HS-5 (cell line): ENCODE measurements at places on chromosomes 4 and X.
A peak's percentile ranks its signal among the peaks of the same experiment; 100 is the strongest.

DNA sequence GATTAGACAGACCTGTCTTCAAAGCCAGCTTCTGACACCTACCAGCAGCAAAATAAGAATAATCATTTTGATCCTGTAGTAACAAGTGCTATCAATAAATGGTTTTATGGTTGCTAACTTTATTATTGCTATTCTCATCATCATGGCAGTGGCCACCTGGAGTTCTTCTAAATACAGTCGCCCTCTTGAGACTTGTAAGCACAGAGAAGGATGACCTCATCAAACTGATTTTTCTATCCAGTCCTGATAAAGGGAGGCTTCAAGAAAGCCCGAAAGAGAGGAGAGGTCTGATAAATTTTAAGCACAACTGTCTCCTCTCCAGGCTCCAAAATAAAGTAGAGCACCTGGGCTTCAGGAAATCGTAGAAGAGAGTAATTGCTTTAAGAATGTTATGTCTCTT, 286.4 kb downstream of the USP46 start:
- no peak for DNase-seq

DNA sequence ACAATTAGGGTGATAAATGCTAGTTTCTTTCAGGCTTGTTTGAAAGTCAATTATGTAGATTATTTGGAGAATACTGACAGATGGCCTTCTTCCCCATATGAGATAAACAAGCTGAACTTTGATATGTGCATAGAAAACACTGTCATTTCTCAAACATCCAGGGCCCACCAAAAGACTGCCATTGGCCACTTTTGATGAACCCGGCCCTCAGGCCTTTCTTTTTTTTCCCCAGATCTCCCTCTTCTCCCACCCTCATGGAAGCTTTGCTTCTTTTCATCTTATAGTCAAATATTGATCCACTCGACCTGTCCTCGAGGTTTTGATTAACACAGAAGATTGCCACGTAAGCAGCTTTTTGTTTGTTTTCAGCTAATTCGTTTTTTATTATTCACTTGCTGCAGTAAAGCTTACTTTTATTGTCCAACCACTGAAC, 377.4 kb downstream of the SMARCA1 start:
- DNase-seq, result no peak

- DNase-seq, result no peak
These were observed 187.5 kb downstream of the QDPR start for GRCh38 chr4:17324386-17324830.

DNA sequence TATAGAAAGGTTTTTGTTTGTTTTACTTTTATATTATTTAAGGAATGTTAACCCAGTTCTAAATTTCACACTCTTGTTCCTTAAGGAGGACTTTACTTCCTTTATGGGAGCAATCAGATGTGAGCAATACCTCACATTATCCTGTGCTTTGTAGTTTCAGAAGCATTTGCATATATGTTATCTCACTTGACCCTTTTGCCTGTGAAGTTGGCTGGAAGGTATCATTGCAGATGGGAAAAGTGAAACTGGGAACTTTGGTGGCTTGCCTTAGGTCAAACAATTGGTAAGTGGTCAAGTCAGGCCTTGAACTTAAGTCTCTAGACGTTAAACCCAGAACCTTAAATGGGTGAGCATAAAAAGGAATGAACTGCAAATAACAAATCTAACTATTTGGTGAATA, 90.6 kb downstream of the AREG start:
- no peak for DNase-seq

GRCh38 chr4:41880840-41881831, 54.1 kb upstream of the TMEM33 start:
- DNase-seq, result no peak

- no peak for DNase-seq
These were observed 55.3 kb upstream of the ZFP42 start for GRCh38 chr4:187940299-187940698.

DNA sequence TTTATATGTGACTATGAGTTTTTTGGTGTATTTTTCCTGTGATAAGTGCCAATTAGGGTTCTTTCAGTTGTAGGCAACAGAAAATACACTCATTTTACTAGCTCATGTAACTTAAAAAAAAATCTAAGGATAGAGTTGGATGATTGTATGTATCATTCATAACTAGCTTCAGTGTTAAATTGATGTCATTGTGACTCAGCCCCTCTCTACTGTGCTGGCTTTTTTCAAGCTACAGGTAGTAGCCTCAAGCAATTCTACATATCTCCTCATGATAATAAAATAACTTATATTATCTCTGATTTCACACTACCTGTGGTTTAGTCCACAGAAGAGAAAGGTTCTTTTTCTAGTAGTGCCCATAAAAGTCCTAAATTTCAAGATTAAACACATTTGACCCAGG, 11.9 kb downstream of the WDR17 start:
- no peak for DNase-seq

DNA sequence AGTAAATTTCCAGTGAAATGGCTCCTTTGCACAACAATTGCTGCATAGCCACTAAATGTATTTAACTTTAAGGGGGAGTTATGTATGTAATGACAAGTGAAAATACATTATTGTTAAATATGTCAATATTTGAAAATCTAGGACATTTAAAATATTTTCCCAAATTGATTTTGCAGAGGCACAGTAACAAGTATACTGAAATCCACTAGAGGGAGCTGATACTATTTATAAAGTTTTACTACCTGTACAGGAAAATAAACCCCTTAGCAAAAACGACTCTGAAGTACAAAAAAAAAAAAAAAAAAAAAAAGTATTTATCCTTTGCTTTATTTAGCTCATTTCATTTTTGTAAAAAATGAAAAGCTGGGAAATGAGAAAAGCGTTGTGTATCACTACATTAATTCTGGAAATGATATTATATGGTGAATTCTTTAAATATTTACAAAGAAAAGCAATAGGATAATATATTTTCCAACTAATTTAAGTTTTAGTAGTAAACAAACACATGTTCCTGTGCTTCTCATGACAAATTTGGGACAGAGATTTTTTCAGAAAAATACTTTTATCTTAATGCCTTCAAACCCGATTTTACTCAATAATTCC, 727.7 kb downstream of the DMD start:
- no peak for DNase-seq

- no peak for DNase-seq
These were observed 6.8 kb downstream of the HAUS7 start for GRCh38 chrX:153463556-153463955.

DNA sequence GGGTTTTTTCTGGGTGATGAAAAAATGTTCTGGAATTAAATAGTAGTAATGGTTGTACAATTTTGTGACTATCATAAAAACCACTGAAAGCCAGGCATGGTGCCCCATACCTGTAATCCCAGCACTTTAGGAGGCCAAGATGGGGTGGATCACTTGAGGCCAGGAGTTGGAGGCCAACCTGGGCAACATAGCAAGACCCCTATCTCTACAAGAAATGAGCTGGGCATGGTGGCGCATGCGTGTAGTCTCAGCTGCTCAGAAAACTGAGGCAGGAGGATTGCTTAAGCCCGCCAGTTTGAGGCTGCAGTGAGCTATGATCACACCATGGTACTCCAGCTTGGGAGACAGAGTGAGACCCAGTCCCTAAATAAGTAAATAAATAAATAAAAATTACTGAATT, 58.3 kb upstream of the TMEM131L start:
- DNase-seq, result no peak

GRCh38 chr4:92618968-92619367, 315.2 kb downstream of the GRID2 start:
- DNase-seq, result no peak

GRCh38 chr4:110676241-110676640, 53.4 kb upstream of the PITX2 start:
- DNase-seq, result no peak

GRCh38 chr4:62544428-62544827, 1344.3 kb downstream of the ADGRL3 start:
- DNase-seq, result peak; percentile 0

DNA sequence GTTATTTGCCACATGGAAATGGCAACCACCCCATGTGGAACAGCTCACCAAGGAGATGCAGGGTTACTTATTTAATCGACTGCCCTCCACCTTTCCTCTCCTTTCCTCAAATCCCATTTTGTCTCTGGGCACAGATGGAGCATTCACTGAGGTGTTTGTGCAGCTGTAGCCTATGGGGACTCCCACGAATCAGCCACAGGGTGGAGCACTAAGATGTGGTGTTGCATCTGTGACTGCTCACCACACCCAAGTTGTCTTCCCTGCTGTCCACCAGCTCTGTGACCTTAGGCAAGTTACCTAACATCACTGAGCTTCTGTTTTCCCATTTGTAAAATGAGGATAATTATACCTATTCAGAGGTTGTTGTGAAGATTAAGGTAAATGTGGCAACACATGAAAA, 252.4 kb upstream of the CPEB2 start:
- no peak for DNase-seq

GRCh38 chrX:10165580-10166247, 8.9 kb downstream of the CLCN4 start:
- no peak for DNase-seq

DNA sequence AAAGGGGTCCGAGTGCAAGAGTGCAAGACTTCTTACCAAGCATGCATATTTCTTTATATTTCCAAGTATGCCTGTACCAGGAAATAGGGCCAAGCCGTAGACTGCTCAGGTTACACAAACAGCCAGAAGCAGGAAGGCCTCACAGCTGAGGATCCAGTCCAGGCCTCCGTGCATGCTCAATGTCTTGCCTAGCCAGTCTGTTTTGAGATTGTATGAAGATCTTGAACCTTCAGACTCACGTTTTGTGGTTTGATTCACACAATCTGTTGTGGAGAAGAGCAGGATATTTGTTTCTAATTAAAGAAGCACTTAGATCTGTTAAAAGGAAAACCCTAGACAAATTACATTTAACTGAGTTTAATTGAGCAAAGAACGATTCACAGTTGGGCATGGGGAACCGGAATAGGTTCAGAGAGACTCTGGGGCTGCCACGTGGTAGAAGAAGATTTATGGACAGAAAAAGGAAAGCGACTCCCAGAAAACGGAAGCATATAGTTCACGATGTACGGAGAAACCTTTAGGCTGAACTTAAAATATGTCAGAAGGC, 1.2 kb downstream of the MGST2 start:
- no peak for DNase-seq

DNA sequence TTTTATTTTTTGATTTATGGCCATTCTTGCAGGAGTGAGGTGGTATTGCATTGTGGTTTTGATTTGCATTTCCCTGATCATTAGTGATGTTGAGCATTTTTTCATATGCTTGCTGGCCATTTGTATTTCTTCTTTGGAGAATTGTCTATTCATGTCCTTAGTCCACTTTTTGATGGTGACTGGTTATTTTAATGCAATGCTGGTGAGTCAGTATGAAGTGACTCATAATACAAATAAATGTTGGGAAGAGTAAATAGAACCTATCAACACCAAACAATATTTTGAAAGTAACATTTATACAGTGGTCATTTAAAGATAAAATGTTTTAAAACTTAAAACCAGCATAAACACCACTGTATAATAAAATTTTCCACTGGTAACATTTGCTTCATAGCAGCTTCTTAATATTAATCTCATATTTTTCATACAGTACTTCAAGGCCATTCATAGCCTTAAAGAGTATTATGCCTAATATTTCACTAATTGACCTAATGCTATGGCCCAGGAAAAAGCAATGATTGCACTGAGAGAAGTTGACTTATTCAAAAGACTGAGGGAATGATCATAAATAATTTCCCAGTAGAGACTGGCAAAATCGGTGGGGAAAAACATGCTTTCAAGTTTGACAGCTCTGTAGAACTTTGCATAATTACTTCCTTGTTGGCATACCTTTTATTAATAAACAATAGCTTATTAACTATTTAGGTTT, 33.9 kb downstream of the CASK start:
- peak; percentile 2 for DNase-seq

DNA sequence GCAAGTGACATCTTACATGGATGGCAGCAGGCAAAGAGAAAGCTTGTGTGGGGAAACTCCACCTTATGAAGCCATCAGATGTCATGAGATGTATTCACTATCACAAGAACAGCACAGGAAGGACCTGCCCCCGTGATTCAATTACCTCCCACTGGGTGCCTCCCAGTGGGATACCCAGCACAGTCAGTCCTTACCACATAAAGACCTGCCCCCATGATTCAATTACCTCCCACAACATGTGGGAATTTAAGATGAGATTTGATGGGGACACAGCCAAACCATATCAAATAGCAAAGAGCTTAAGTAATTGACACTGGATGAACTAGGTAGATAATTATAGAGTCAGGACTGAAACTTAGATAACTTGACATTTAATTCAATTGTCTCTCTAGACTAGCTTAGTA, 85.6 kb downstream of the SLIT2 start:
- peak; percentile 28 for DNase-seq

DNA sequence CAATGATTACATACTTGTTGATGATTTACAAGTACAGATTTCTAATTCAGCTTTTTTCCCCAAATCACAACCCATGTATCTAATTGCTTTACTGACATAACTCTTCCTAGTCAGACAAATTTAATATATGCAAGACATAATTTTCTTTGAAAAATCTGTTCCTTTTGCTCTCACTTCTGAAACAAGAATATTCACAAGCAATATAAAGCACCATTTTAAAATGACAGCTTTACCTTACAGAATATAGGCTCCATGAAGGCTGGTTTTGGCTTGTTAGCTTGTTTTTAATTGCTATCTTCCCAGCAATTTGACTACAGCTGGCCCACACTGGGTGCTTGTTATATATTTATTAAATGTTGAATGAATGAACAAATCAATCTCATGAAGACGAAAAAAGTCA, 24.5 kb downstream of the GPM6A start:
- DNase-seq, result no peak

GRCh38 chr4:24131954-24132673, 242.3 kb upstream of the PPARGC1A start:
- no peak for DNase-seq

DNA sequence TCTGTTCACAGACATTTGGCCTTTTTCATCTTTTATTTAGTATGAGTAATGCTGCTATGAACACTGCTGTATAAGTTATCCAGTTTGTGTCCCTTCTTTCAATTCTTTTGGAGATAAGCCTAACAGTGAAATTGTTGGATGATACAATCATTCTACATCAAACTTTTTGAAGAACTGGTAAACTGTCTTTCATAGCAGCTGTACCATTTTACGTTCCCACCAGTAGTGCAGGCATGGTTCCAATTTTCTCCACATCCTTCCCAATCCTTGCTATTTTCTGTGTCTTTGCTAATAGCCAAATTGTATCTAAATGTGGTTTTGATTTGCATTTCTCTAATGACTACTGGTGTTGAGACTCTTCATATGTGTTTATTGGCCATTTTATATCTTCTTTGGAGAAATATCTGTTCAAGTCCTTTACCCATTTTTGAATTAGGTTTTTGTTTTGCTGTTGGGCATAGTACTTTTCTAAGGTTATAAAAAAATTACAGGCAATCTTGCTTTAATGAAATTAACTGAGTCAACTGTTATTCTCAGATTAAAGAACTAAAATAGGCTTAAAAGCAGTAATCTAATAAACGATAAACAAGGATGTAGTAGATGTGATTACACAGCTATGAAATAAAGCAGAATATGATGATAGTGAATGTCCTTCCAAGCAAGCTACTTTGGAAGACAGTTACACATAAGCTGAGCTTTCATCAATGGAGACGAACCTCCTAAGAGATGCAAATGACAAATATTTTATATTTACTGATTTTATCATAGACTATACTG, 57.2 kb downstream of the FBXW7 start:
- DNase-seq, result no peak

- no peak for DNase-seq
These were observed 139.7 kb downstream of the TSPAN5 start for GRCh38 chr4:98518559-98519267.

GRCh38 chr4:60884587-60884986, 315.5 kb upstream of the ADGRL3 start:
- no peak for DNase-seq
